ENCODE measurements at places on chromosomes 4 and X. TPM values are rescaled to one million over a fixed set of nuclear protein-coding genes. Genes with fewer than 3 reads are reported as not detected.

KCNE5 gene
- 0.20 TPM for total RNA-seq

FHIP1A gene
- total RNA-seq, result 0.13 TPM

FHL1 gene
- 30.7 TPM for total RNA-seq

IBSP gene
- not detected for total RNA-seq

MTMR8 gene
- total RNA-seq, result not detected

CDS1 gene
- total RNA-seq, result 1.8 TPM

CT45A10 gene
- total RNA-seq, result not detected

- no peaks in the 10 kb centered on the region for H3K36me3 ChIP-seq
- H3K27ac ChIP-seq, result peak overlapping the region; percentile 4
- H3K27me3 ChIP-seq, result no peaks in the 10 kb centered on the region
- DNase-seq, result no peak
- peaks cover 16% of the 10 kb centered on the region for H3K4me1 ChIP-seq
Observed at GRCh38 chrX:39854772-39855747, 242.7 kb downstream of the BCOR start.

- H3K36me3 ChIP-seq, result no peaks in the 10 kb centered on the region
- H3K4me1 ChIP-seq, result no peaks in the 10 kb centered on the region
- no peak for DNase-seq
- no peaks in the 10 kb centered on the region for H3K27me3 ChIP-seq
Observed at GRCh38 chr4:184776821-184777220, 42.9 kb upstream of the CENPU start.

DNA sequence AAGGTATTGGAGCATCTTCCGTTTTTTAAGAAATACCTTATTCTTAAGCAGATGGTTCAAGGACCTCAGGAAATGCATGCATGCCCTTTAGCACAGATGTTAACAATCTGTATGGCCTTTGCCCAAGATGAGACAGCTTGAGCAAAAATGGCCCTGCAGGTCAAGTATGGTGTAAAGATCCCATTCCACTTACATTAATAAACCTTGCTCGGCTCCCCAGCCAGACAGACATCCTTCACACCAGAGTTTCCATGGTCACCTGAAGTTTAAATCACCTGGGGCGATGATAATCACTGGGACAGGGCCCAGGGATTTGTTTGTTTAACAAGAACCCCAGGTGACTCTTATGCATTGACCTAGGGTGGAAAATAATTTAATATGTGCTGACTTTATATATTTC lies 287.0 kb upstream of the NOCT start:
- no peak overlapping the region for H3K27ac ChIP-seq
- H3K36me3 ChIP-seq, result no peaks in the 10 kb centered on the region
- no peak overlapping the region for H3K4me3 ChIP-seq
- no peaks in the 10 kb centered on the region for H3K27me3 ChIP-seq
- H3K4me1 ChIP-seq, result no peaks in the 10 kb centered on the region
- DNase-seq, result no peak

GRCh38 chr4:20248155-20248558 lies 3.5 kb upstream of the SLIT2 start:
- peak; percentile 89 for DNase-seq
- H3K36me3 ChIP-seq, result no peaks in the 10 kb centered on the region
- no peak overlapping the region for H3K27ac ChIP-seq
- H3K4me1 ChIP-seq, result peaks cover 32% of the 10 kb centered on the region
- no peaks in the 10 kb centered on the region for H3K27me3 ChIP-seq

- DNase-seq, result no peak
- no peak overlapping the region for H3K27ac ChIP-seq
- H3K4me1 ChIP-seq, result no peaks in the 10 kb centered on the region
- no peaks in the 10 kb centered on the region for H3K36me3 ChIP-seq
- H3K27me3 ChIP-seq, result no peaks in the 10 kb centered on the region
Observed at GRCh38 chrX:63738696-63739095, 46.3 kb downstream of the ARHGEF9 start.

DNA sequence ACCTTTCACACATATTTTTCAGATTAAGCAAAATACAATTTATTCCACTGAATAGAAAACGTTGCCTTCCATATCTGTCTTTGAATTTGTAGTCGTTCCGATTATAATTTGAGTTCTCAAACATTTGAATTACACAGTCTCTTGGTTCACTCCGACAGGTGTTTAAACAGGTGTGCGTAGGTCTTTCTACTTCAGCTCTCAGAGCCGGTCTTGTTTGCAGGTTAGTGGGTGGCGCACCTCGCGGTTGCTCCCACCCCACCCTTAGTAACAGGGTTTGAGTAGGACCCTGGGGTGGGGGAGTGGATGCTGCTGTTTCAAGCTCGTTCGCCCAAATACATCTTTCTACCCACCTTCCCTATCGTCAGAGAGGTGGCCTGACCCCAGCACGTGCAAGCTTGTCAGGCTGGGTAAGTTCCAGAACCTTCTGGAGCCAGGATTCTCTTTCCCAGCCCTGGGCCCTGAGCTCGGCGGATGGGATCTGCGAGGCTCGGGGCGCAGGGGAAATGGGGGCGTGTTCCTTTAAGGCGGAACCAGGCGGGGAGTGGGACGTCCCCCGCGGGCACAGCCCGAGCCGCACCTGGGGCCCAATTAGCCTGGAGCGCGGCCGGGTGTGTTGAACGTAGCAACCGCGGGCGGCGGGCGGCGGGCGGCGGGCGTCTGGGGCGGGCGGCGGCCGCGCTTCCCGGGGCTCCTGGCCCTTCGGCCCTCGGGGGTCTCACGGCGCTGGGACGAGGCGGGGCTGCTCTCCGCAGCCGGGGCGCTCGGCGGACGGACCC lies at the start of gene FAM149A:
Gene FAM149A, plus strand, starts transcription at position 591 of the 776 bp plus-strand sequence.
- no peaks in the 10 kb centered on the region for H3K36me3 ChIP-seq
- H3K4me1 ChIP-seq, result peaks cover 9% of the 10 kb centered on the region
- H3K27me3 ChIP-seq, result peaks cover 27% of the 10 kb centered on the region
- peak within 1 kb of the TSS; percentile 48 for H3K4me3 ChIP-seq
- DNase-seq, result peak; percentile 21

GRCh38 chr4:149344436-149344835 lies 471.2 kb downstream of the IQCM start:
- peak overlapping the region; percentile 97 for H3K27ac ChIP-seq
- DNase-seq, result peak; percentile 72
- peaks cover 51% of the 10 kb centered on the region for H3K4me1 ChIP-seq
- no peaks in the 10 kb centered on the region for H3K27me3 ChIP-seq
- no peaks in the 10 kb centered on the region for H3K36me3 ChIP-seq

GRCh38 chrX:37905436-37906147 lies 58.2 kb upstream of the DYNLT3 start:
- H3K4me1 ChIP-seq, result peaks cover 4% of the 10 kb centered on the region
- peak; percentile 90 for DNase-seq
- H3K4me3 ChIP-seq, result peak overlapping the region; percentile 66
- no peaks in the 10 kb centered on the region for H3K27me3 ChIP-seq
- no peaks in the 10 kb centered on the region for H3K36me3 ChIP-seq

- H3K4me3 ChIP-seq, result peak overlapping the region; percentile 64
- H3K36me3 ChIP-seq, result no peaks in the 10 kb centered on the region
- H3K27me3 ChIP-seq, result no peaks in the 10 kb centered on the region
- no peak for DNase-seq
Observed at GRCh38 chr4:83283181-83283580, 1.4 kb downstream of the COQ2 start.

- peaks cover 66% of the 10 kb centered on the region for H3K36me3 ChIP-seq
- no peak for DNase-seq
- peaks cover 24% of the 10 kb centered on the region for H3K4me1 ChIP-seq
Observed at GRCh38 chr4:121669163-121669550, 27.6 kb downstream of the ANXA5 start.

GRCh38 chr4:113617195-113617594 lies 144.3 kb downstream of the CAMK2D start:
- H3K4me1 ChIP-seq, result peaks cover 16% of the 10 kb centered on the region
- no peaks in the 10 kb centered on the region for H3K27me3 ChIP-seq
- no peaks in the 10 kb centered on the region for H3K36me3 ChIP-seq
- H3K27ac ChIP-seq, result no peak overlapping the region
- DNase-seq, result no peak

DNA sequence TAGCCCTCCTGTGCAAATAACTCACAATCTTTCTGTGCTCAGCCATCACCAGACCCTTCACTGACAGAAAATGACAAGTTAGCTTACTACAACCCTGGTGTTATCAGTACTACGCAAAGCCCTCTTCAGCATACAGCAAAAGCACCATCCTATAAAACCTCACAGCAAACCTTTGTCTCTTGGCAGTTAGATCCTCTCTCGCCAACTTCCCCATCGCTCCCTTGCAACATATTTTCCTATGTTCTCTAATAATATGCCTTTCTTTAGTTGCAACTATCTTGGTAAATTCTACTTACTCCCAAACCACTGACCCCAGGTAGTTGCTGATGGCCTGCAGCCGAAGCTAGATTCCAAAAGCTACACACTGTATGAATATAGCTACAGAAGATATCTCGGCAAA lies 856.9 kb upstream of the FRG1 start:
- H3K27me3 ChIP-seq, result no peaks in the 10 kb centered on the region
- no peak overlapping the region for H3K4me3 ChIP-seq
- H3K4me1 ChIP-seq, result no peaks in the 10 kb centered on the region
- no peak for DNase-seq

DNA sequence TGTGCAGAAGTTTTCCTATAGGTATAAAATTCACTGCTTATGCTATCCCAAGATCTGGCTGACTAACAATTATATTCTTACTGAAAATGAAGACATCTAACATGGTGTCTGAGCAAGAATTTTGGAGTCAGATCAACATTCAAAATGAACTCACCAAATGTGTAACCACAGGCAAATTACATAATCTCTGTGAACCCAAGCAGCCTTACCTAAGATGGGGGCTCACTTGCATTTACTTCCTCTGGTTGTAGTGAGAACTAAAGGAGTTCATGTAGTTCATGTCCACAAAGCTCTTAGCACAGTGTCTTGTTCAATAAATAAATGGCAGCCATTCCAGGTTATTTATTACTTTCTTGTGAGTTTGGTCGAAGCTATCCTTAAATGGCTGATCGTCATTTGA lies 163.9 kb upstream of the LCORL start:
- no peaks in the 10 kb centered on the region for H3K4me1 ChIP-seq
- H3K27ac ChIP-seq, result no peak overlapping the region
- no peaks in the 10 kb centered on the region for H3K27me3 ChIP-seq
- H3K36me3 ChIP-seq, result no peaks in the 10 kb centered on the region
- no peak for DNase-seq
- H3K4me3 ChIP-seq, result no peak overlapping the region

DNA sequence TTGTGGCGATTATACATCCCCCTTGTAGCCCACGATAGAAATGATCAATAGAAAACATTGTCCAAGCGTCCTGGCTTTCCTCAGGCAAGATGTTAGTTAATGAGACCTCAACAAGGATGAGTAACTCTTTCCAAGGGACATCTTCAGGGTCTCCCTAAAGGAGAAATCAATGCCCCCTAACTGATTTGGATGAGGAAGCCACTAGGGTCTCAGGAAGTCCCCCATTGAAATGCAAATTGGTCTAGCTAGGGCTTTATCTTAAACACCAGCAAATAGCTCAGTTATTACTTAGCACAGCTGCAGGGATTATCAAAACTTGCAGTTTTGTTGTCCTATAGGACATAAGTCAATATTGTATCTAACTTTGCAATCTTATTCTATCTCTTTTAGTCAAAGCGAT lies 721.5 kb downstream of the IL1RAPL1 start:
- no peaks in the 10 kb centered on the region for H3K36me3 ChIP-seq
- H3K4me3 ChIP-seq, result no peak overlapping the region
- H3K27me3 ChIP-seq, result no peaks in the 10 kb centered on the region
- H3K4me1 ChIP-seq, result no peaks in the 10 kb centered on the region
- no peak for DNase-seq

DNA sequence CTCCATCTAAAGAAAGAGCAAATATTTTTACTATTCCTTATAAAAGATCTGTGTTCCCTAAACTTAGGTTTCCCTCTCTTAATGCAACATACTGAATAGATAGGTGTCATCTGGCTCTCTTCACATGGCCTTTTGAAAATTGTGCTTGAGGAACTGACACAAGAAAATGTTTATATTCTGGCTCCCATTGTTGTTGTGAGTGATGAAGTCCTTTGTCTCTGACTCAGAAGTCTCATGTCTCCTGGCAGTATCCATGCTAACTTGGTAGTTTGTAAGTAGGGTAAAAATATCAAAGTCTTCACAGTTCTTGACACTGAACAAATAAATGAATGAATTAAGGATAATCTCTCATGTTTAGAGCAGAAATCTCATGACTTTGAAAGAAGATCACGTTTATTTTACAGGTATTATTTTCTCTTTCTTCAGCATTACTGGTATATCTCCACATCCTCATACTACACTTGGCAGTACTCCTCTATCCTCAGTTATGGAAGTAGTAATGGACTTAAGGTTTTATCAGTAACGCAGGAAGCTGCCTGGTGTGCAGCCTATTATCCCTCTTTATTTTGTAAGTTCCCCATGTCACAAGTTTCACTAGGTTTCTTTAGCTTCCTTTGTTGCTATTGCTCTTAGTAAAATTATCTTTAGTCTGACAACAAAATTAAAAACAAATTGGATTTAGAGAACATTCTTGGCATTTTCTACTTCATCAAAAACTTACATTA lies 14.2 kb upstream of the PABPC4L start:
- no peak overlapping the region for H3K4me3 ChIP-seq
- H3K27me3 ChIP-seq, result no peaks in the 10 kb centered on the region
- no peaks in the 10 kb centered on the region for H3K36me3 ChIP-seq
- peaks cover 15% of the 10 kb centered on the region for H3K4me1 ChIP-seq
- DNase-seq, result peak; percentile 90
- H3K27ac ChIP-seq, result peak overlapping the region; percentile 16

DNA sequence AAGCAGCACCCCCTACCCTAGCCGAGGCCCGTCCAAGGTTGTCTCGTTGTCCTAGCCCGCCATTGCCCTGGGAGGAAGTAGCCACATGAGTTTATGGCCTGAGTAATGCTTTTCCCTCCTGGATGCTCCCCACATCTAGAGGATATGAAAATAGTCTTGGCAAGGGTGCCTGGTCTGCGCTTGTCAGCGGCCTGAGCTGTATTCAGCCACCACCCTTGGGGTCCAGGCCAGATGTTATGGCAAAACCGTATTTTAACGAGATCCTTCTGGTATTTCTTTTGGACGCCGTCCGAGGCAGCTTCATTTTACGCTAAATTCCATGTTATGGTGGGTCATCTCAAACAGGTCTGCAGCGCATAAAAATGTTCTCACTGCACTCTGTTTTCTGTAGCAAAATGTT lies 89.3 kb downstream of the GPR143 start:
- H3K4me1 ChIP-seq, result peaks cover 2% of the 10 kb centered on the region
- DNase-seq, result no peak
- no peaks in the 10 kb centered on the region for H3K27me3 ChIP-seq
- no peak overlapping the region for H3K27ac ChIP-seq
- no peak overlapping the region for H3K4me3 ChIP-seq

DNA sequence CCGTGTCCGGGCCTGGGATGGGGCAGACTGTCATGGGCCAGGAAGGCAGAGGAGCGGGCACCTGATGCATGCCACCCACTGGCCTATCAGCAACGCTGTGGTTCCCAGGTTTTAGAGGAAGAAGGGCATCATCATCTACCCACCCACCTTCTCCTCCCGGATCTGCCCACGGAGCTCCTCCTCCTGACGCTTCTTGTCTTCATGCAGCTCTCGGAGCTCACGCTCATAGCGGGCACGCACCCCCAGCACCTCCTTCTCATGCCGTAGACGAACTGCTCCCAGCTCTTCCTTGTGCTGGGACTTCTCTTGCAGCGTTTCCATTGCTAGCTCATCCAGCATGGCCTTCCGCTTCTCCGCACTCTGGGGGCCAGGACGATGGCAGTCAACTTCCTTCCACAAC lies 11.4 kb upstream of the KCND1 start:
- H3K4me1 ChIP-seq, result no peaks in the 10 kb centered on the region
- no peak overlapping the region for H3K4me3 ChIP-seq
- H3K36me3 ChIP-seq, result peaks cover 39% of the 10 kb centered on the region
- DNase-seq, result no peak
- no peaks in the 10 kb centered on the region for H3K27me3 ChIP-seq

- H3K27ac ChIP-seq, result no peak overlapping the region
- no peak for DNase-seq
- no peaks in the 10 kb centered on the region for H3K36me3 ChIP-seq
- peaks cover under 1% of the 10 kb centered on the region for H3K27me3 ChIP-seq
- peaks cover 20% of the 10 kb centered on the region for H3K4me1 ChIP-seq
Observed at GRCh38 chrX:16629909-16630308, 20.0 kb upstream of the S100G start.
